ENCODE measurements at places on chromosomes 4 and X. TPM values are rescaled to one million over a fixed set of nuclear protein-coding genes. Genes with fewer than 3 reads are reported as not detected.
A peak's percentile ranks its signal among the peaks of the same experiment; 100 is the strongest.

BEX1 gene
- 1.0 TPM for total RNA-seq

RADX gene
- total RNA-seq: 2.4 TPM

SLC6A14 gene
- total RNA-seq: 50.2 TPM

RNF150 gene
- 2.4 TPM for total RNA-seq

DNA sequence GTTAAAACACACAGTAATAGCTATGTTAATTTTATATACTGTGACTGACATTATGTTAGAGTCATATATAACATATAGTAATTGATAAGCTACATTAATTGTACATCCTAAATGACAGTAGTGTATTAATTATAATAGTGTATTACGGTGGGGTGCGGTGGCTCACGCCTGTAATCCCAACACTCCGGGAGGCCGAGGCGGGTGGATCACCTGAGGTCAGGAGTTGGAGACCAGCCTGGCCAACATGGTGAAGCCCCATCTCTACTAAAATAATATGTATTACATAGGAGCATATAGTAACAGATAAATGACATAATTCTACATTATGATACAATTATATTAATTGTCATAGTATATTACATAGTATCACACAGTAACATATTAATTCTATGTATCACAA lies 12.2 kb downstream of the ASMTL start:
- DNase-seq: peak; percentile 9
- H3K4me3 ChIP-seq: no peak overlapping the region
- H3K36me3 ChIP-seq: peaks cover 39% of the 10 kb centered on the region
- no peak overlapping the region for H3K27ac ChIP-seq
- no peaks in the 10 kb centered on the region for H3K4me1 ChIP-seq
- H3K27me3 ChIP-seq: no peaks in the 10 kb centered on the region

- H3K36me3 ChIP-seq: no peaks in the 10 kb centered on the region
- peak overlapping the region; percentile 58 for H3K4me3 ChIP-seq
- H3K27ac ChIP-seq: peak overlapping the region; percentile 75
- DNase-seq: peak; percentile 83
Observed at GRCh38 chr4:150078579-150079080, 385 bp downstream of the DCLK2 start.

- H3K27ac ChIP-seq: no peak overlapping the region
- no peak for DNase-seq
- no peaks in the 10 kb centered on the region for H3K27me3 ChIP-seq
- H3K4me3 ChIP-seq: no peak overlapping the region
- H3K4me1 ChIP-seq: peaks cover 7% of the 10 kb centered on the region
Observed at GRCh38 chr4:73181231-73181630, 77.4 kb downstream of the ANKRD17 start.

- H3K27me3 ChIP-seq: no peaks in the 10 kb centered on the region
- H3K36me3 ChIP-seq: no peaks in the 10 kb centered on the region
- H3K4me1 ChIP-seq: no peaks in the 10 kb centered on the region
- DNase-seq: no peak
- no peak overlapping the region for H3K27ac ChIP-seq
- H3K4me3 ChIP-seq: no peak overlapping the region
Observed at GRCh38 chrX:22135994-22136684, 104.0 kb downstream of the PHEX start.

DNA sequence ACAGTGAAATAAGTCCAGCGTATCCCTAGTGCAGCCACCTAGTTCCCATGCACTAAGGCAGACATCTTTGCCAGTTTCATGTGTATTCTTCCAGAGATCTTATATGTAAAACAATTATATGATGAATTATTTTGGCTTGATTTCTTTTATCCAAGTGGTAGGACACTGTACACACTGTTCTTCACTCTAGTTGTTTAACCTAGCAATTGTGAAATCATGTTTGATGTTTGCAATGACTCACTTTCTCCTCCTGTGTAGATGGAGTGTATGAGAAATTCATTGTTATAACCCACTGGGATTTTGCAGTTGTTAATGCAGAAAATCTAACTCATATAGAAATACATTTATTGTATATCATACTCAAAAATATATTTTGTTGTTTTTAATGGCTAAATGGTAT lies 17.5 kb upstream of the TBC1D1 start:
- no peak overlapping the region for H3K27ac ChIP-seq
- H3K27me3 ChIP-seq: no peaks in the 10 kb centered on the region
- H3K36me3 ChIP-seq: no peaks in the 10 kb centered on the region
- DNase-seq: no peak

DNA sequence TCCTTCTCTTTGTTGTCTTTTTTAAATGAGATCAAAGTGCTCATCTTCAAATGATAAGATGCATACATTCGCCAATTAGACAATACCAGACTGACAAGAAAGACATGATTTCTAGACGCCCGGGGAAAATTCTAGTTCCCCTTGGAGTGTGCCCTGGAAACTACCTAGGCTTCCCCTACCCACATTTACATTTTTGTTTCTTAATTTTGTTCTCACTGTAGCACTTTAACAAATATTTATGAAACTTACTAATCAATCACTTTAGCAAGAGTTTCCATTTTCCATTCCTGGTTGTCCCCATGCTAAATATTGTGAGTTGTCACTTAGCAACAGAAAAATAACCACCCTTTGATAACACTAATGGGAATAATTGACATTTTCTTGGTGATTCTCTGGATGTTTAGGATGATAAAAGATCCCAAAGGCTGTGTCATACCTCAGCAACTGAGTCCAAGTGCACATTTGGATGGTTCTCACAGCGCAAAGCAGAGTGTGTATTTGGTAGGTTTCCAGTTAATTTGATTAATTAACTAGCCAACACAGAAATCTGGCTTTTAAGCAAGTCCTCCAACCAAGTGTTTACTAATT lies 69.6 kb downstream of the FGFBP1 start:
- H3K27me3 ChIP-seq: no peaks in the 10 kb centered on the region
- no peaks in the 10 kb centered on the region for H3K36me3 ChIP-seq
- no peaks in the 10 kb centered on the region for H3K4me1 ChIP-seq
- no peak overlapping the region for H3K4me3 ChIP-seq
- DNase-seq: no peak

DNA sequence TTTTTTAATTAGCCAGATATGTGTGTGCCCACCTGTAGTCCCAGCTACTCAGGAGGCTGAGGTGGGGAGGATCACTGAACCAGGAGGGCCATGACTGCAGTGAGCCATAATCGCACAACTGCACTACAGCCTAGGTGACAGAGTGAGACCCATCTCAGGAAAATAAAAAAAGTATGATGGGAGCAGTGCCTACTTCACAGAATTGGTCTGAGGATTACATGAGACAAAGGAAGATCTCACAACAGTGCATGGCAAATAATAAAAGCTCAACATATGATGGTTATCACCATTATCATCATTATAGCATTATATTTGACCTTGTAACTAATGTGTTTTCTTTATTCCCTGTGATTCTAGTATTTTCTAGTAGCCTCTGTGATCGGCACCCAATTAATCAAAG lies 19.9 kb upstream of the DCHS2 start:
- H3K4me1 ChIP-seq: no peaks in the 10 kb centered on the region
- H3K27ac ChIP-seq: no peak overlapping the region
- H3K36me3 ChIP-seq: no peaks in the 10 kb centered on the region
- DNase-seq: no peak

GRCh38 chr4:81398379-81398778 lies 73.3 kb downstream of the RASGEF1B start:
- no peaks in the 10 kb centered on the region for H3K27me3 ChIP-seq
- no peaks in the 10 kb centered on the region for H3K36me3 ChIP-seq
- H3K4me1 ChIP-seq: no peaks in the 10 kb centered on the region
- H3K27ac ChIP-seq: no peak overlapping the region

DNA sequence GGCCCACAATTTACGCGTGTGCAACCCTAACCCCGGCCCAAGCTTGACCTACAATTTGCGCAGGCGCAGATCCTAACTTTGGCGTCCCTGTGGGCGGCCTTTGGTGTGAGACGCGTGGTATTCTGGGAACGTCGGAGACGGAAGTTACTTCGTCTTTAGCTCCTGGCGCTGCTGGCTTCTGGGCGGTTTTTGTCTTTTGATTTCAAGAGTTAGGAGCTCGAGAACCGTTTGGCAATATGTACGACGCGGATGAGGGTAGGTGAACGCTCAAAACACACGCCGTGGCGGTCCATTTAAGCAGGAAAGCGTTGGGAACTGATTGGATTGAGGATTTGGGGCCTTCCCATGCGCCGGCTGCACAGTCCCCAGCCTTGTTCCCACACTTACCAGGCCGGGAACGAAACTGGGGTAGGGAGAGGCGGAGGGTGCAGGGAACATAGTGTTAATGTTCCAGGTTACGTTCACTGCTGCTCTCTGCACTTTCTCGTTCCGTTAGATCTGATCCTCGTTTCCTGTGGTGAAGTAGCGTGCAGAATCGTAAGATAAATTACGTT lies at the start of gene POLR2B:
TSS of gene POLR2B (plus strand) at position 147 of the 554 bp plus-strand sequence. CDS start at position 237, 90 bp downstream.
- DNase-seq: peak; percentile 96
- peak within 1 kb of the TSS; percentile 79 for H3K27ac ChIP-seq
- H3K36me3 ChIP-seq: peaks cover 5% of the 10 kb centered on the region
- H3K27me3 ChIP-seq: no peaks in the 10 kb centered on the region
- peak within 1 kb of the TSS; percentile 86 for H3K4me3 ChIP-seq
